Mesenteric fat pad (tissue), 1 donor: ENCODE measurements at places on chromosomes 3 and 15.

DNA sequence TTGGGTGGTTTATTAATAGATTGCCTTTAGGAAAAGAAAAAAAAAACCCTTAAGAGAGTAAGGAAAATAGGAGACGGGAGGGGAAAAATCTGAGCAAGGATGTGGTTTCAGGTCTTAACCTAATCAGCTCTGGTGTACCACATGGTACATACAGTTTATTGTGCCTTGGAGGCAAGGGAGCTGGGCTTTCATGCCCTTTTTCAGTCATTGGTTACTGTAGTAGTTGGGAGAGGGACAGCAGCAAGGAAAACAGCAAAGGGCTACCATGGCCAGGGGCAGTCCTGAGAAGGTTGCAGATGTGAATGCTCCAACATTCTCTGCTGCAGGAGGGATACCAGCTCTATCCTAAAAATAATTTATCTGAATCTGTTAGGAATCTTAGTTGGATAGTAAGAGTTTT, 5.9 kb downstream of the CMC1 start:
- no peak for DNase-seq

DNA sequence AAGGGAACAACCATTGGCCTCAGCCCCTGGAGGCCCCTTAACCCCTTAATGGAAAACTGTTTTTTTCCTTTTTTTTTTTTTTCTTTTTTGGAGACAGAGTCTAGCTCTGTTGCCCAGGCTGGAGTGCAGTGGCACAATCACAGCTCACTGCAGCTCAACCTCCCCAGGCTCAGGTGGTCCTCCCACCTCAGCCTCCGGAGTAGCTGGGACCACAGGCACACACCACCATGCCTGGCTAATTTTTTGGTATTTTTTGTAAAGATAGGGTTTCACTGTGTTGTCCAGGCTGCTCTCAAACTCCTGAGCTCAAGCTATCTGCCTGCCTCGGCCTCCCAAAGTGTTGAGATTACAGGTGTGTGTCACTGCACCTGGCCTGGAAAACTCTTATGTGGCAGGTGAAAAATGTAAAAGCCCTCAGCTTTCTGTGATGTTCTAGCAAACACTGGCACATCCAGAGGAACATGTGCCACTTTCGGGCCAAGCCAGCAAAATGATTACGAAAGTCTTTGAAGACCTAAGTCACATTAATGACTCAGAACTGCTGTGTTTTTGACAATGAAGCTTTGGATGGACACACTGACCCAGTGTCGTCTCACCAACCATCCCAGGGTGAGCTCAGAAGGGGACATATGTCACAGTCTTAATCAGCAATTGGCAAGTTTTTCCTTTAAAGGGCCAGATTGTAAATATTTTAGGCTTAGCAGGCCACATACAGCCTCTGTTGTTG, 189.3 kb upstream of the TPM1 start:
- DNase-seq = no peak

DNA sequence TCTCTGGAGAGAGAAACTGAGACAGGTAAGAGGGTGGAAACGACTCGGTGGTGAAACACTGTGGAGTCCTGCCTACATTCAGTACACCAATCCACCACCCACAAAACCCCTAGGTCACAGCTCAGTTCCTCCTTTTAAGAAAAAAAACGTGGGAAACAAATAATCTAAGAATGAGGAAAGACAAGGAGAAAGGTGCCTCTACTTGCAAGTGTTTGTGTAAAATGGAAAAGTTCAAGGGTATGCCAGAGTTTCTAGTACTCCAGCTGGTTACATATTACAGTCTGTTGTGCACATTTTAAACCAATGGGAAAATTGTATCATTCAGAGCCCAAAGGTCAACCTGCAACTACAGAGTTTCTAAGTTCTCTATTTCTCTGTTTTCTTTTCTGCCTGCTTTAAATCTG, 32.2 kb downstream of the HGD start:
- DNase-seq = no peak

DNA sequence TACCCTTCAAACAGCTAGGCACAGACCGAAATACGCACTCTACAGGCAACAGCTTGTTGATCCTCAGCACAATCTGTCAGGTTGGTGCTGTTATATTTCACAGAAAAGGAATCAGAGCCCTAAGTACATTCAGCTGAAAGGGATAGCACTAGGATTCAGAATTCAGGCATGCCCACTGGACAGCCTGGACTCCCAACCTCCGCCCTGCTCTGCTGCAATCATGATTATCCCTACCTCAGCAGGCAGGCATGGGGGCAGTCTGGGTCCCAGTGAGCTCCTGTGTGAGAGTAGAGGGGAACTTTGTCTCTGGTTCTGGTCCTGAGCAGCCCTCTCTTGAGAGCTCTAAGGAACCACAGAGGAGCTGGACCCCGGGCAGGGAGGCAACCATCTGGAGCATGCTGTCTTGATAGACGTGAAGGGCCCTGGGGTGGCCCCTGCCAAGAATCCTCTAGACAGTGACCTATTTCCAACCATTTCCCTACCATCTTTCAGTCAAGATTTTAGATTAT, 23.4 kb upstream of the NOX5 start:
- peak; percentile 35 for DNase-seq

- no peak for DNase-seq
Measured at GRCh38 chr15:90035095-90035839, 34.1 kb downstream of the ZNF710 start.

- DNase-seq = no peak
Measured at GRCh38 chr15:23497710-23498111, 50.7 kb upstream of the GOLGA6L2 start.

DNA sequence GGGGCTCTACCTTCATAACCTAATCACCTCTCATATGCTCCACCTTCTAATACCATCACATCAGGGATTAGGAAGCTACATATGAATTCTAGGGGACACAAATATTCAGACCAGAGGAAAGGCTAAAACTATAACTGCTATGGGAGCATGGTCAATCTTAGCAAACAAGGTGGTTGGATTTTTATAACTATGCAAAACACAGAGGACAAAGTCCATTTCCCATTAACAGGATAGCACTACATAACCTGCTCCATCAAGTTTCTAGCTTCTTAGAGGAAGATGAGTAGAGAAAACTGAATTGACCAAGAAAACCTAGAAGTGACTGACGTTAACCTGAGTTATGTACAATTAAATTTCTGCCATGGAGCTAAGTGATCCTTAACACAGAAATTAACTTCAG, 398.6 kb downstream of the TBL1XR1 start:
- no peak for DNase-seq

- DNase-seq = no peak
Measured at GRCh38 chr15:48888836-48889235, 10.9 kb downstream of the EID1 start.

DNA sequence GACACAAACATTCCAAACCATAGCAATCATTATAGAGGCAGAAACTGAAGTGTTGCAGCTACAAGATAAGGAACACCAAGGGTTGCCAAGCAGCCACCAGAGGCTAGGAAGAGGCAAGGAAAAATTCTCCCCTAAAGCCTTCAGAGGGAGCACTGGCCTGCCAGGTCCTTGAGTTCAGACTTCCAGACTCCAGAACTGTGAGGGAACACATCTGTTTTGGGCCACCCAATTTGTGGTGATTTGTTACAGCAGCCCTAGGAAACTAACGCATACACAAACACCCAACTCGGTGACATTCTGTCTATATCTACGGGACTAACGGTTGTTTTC, 54.6 kb downstream of the MB21D2 start:
- no peak for DNase-seq

DNA sequence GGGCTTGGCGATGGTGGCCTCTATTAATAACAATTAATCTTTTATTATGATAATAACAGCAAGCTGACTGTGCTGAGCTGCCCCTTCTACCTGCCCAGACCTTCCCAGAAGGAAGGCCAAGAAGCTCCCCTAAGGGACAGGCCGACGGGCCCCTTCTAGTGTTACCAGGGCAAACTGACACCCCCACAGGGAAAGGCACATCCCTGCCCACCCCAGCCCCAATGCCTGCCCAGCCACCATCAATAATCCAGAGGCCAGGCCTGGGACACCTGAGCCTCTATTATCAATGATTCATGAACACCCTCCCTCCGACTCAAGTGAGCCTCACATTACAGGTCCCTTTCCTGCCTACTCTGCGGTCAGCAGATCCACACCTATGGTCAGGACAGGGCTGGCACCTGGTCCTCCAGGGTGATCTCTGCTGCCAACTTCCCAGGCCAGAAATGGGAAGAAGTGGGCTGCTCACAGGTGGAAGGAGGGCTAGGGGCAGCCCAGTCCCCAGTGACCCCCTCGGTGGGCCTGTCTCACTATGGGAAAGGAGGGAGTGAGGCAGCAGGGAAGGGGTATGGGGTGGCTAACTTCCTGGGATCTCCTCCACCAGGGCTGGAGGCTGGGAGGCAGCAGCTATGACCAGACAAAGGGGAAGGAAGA, 1.8 kb downstream of the TWF2 start:
- no peak for DNase-seq

GRCh38 chr3:189586941-189587663, 44.1 kb upstream of the TP63 start:
- no peak for DNase-seq

DNA sequence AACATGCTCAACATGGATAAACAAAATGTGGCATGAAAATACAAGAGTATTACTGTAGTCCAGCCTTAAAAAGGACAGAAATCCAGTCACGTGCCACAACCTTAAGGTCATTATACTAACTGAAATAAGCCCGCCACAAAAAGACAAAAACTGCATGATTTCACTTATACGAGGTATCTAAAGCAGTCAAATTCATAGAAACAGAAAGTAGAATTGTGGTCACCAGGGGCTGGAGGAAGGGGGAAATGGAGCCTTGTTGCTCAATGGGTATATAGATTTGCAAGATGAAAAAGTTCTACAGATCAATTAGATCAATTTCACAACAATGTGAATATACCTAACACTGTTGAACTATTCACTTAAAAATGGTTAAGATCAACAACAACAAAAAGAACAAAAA, 7.4 kb downstream of the GLB1 start:
- no peak for DNase-seq

- no peak for DNase-seq
Measured at GRCh38 chr3:109137761-109138160, 1.2 kb downstream of the C3orf85 start.

DNA sequence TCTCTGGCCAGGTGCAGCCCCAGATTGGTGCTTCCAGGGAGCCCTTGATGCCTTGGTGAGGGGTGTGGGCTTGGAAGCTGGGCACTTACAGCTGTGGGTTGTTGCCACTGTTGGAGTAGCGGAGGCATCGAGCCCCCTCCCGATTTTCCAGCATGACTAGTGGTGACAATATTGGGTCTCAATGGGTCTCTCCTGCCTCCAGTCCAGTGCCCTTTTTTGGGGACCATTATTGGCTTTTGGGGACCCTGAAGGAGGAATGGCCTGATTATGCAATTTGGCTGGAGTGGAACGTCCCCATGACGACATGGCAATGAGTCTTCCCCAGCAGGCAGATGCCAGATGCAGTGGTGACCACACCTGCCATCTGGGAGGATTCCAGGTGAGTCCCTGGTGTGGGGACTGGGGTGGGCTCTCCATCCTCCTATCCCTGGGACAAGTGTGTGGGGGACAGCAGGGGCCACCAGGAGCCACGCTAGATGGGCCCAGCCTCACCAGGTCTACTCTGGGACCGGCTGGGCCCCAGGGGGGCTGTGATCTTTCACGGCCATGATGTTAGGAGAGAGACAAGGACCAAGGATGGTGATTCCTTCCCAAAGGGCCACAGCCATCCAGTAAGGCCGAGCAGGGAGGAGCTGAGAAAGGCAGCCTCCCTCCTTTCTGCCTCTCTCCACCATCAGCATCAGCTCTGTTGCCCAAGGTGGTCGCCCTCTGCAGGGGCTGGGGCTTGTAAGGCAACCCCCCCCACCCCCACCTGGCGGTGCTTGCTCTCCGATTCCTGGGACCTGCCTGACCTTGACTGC, 196.8 kb downstream of the GOLGA6L6 start:
- no peak for DNase-seq

GRCh38 chr3:133548090-133548489, 25.4 kb upstream of the CDV3 start:
- no peak for DNase-seq

DNA sequence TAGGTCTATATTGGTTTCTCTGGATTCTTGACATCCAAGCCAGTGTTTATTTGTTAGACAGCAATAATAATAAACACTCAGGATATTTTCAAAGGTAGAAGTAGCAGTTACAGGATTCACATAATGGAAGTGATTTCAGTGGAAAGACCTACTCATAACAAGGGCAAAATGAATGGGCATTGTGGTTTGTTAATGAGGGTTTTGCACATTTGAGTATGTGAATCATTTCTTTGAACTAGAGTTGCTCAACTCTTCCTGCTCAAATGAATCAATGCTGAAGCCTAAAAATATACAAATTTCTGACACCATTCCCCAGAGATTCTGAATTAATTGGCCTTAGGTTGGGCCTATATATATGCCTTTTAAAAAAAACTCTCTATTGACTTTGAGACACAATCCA, 4.1 kb upstream of the COL6A5 start:
- no peak for DNase-seq

- no peak for DNase-seq
Measured at GRCh38 chr15:33243393-33243792, 48.9 kb upstream of the FMN1 start.
